Stimulated activated CD4-positive, alpha-beta T cell treated with anti-CD3 and anti-CD28 coated beads, Interleukin-4, amount 100 ng/mL, for 4 hours (primary cell): ENCODE measurements at places on chromosomes 12 and 14.

DNA sequence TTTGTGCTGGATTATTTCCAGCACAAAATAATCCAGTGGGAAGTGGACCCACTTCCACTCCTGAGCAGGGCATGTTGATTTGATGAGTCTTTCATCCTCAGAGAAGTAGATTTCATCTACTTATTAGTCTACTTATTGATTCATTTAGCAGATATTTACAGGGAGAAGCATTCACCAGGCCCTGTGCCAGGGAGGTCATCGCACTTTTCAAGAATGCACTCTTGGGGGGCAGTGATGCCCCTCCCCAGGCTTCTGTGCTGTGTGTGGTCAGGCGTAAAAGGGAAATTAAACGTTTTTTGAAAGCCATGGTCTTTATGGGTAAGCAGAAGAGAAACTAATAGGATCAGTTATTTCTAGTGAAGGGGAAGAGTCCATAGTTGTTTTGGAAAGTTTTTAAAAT, 610.7 kb upstream of the TMEM132C start:
- no peak for DNase-seq

DNA sequence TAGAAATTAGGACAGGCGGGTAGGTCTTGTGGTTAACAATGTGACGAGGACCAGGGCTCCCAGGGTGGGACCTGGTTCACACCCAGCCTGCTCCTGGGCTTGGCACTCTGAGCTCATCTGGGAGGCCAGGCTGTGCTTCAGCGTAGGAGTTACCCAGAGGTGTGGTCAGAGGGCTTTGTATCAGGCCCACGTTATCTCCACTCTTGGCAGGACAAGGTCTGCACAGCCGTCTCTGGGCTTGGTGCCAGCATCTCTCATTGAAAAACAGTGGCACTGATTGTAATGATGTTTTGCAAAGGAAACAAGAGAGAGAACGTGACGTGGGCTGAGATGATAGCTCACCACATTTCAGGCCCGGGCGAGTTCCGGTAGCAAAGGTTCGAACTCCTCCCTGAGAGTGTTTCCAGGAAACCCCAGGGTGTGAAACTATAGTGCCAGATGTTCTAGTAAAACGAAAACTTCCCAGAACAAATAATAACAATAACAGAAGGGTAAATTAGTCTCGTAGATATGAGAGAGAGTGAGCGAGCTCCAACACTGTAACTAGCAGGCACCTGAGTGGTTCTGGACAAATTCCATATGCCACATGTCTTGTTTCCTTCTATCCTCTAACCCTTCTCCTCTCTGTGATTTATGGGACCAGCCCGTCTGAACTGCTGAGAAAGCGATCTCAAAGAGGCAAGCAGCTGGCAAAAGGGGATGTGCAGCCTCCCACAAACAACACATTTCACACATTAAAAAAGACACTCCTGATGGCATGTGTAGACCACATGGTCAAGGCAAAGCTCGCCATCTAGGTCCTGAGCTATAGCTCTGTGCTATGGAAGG, 227.3 kb downstream of the KTN1 start:
- peak; percentile 23 for DNase-seq

DNA sequence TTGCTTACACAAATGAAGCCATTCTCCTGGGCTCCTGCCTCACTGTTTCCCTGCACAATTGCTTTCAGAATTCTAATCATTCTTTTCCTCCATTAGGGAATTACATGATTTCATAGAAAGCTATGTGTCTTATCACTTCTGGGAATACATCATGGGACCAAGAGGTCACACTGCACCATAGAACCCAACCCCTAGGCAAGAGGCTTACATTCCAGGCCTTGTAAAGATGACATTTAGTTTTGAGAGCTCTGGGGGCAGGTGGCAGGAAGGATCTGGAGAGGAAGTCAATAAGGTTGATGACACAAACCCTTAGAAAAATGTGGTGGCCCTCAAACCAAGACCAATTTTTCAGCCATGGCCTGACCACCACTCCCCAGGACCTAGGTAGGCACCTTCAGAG, 57.1 kb downstream of the NUAK1 start:
- DNase-seq: no peak

GRCh38 chr14:61308198-61308597, 13.2 kb upstream of the PRKCH start:
- no peak for DNase-seq

DNA sequence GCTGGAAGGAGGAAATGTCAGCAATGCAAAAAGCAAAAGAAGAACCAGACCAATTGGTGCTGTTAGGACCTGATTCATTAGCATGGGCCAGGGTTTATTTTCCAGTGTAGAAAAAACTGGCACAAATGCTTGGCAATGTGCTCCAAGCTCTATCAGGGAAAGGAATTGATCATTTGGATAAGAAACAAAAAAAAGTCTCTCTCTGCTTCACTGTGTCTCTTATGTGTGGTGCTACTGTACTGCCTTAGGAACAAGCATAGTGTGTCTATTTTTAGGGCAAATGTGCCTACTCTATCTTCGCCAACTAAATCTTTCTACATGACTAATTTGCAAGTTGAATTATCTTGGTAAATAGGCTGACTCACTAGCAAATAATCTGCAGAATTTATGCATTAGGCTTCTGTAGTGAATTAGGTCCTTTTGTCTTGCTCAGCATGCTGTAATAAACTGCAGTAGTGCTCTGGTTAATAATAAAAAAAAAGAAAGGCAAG, 236.7 kb downstream of the MDGA2 start:
- DNase-seq: no peak

DNA sequence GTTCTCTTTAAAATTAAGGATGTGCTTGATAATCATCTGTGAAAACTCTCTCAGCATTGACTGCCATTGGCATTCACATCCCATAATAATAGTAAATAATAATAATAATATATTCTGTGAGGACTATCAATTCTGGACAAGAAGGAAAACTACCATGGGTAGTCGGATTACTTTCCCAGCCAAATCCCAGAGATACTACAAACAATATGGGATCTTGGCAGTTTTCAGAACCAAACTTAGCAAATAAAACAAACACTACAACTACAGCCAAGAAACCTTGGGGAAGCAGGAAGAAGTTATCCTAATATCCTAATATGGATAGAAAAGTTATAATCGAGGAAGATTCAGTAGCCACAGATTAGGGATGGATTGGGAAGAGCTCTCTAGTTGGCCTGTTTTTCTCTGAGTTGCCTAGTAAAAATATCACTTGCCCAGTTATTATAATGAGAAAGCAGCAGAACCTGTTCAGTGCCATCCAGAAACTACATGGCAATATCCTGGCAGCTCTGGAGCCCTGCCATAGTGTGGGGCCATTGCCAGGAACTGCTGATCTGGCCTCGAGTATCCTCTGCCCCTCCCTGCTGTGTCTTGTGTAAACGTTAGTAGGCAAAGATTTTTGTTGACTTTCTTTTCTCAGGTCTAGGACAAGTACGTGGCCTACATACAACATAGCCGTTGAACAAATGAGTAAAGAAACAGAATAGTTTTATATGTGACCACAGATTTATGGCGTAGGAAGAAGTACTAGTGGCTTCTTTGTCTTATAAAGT, 193.5 kb downstream of the SLC2A13 start:
- no peak for DNase-seq

GRCh38 chr12:102735104-102735503, 181.9 kb downstream of the PAH start:
- DNase-seq: no peak

GRCh38 chr12:50005175-50005574, 20.1 kb downstream of the RACGAP1 start:
- DNase-seq: no peak

DNA sequence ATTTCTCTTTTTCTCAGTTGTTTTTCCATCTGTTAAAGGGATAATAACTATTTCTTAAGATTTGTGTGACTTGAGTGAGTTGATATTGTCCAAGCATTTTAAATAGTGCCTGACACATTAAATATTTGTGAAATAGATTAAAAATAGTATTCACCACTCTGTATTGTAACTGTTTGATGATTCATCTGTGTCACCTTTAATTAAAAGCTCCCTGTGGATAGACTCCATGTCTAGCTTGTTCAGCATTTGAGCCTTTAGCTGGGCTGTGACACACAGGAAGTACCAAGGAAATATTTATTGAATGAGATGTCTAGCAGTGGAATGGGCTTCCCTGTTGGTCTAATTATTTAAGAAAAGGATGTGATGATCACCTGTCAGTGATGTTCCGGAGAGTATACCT, 1.8 kb upstream of the GLIPR1L2 start:
- DNase-seq: no peak

- no peak for DNase-seq
Measured at GRCh38 chr12:88035907-88036289, 6.7 kb upstream of the C12orf50 start.

DNA sequence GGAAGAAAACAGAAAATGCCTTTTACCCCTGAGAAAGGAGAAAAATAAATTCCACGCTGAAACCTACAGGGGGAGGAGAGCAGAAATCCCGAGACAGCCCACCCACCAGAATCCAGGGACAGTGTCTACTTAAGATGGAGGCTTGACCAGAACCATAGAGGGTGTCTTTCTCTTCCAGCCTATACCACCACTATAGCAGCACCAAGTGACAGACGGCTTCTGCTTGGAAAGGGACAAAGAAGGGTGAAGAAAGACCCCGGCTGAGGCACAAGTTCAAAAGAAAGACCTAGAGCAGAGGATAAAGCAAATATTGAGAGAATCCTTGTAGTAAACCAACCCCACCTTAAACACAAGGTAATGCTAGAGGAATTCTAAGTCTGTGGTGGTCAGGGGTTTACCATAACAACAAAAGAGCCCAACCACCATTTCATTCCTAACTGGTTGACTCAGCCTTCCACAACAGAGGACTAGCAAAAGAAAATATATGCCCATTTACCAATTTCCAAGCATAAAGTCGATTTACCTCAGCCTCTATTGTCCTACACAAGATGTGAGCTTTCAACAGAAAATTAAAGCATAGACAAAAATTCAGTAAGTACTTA, 105.3 kb upstream of the FOXG1 start:
- DNase-seq: no peak

DNA sequence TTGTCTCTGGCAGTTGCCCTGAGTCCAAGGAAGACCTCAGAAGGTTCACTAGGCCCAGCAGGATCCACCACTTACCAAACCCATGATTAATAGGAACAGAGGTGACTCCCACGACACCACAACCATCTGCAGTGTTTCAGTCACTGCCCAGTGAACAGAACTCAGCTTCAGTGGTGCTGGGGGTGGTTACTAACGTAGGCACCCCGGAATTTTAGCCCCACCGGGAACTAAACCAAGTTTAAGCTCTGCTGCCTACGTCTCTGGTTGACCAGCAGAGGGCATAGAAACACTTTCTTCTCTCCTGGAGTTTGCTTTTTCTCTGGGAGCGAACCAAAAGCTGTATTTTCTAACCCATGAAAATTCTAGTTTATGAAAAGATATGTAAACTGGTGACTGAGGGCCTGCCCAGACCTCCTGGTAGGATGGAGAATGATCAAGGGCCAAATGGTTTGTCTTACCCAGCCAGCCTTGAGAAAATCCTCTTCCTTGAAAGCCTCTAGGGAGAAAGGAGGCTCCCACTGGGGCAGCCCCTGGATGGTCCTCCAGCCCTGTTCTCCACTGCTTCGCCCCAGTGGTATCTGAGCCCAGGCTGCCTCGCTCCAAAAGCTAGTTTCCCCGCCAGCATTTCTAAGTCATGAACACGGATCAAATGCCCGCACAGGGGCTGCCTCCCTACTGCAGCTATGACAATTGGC, 379.8 kb downstream of the DPF3 start:
- no peak for DNase-seq

DNA sequence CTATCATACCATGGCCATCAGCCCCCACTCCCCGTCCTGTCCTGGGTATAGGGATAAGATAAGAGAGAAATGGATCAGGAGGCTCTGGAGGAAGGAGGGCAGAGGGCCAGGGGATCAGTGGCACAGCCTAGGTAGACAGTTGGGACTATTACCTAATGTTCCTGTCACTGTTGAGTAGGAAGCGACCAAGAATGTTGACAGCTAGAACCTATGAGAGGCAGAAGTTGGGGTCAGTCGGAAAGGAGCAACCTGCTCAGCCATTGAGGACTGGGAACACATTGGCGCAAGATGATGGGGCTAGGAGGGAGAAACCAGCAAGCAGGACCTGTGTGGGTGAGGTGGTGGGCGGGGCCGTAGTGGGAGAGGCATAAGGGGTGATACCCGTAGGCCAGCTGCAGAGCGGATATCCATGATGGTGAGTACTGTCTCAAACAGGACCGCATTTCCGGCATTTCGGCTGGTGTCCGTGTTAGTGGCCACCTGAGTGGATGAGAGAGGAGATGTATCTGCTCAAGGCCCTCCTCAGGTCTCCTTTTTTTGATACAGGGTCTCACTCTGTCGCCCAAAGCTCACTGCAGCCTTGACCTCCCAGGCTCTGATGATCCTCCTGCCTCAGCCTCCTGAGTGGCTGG, 3.3 kb downstream of the AP1G2 start:
- DNase-seq: no peak

- DNase-seq: no peak
Measured at GRCh38 chr14:73521229-73521628, 15.7 kb upstream of the ACOT1 start.

DNA sequence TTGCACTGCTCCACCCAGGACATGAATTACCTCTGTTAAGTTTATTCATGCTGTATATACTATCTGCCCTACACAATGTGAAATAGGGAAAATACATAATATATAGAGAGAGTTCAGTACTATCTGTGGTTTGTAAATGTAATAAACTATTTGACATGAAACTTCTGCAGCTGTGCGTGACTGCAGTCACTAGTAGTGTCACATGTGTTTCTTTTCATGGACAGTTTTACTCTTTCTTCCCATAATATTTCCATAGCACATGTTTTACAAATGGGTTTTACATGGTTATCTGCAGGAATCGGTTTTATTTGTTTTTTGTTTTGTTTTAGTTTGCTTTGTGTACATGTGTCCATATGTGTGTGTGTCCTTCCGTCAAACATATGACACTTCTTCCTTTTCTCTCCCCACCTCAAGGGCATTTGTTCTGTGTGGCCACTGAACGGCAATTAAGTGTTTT, 1644.1 kb upstream of the FLRT2 start:
- DNase-seq: no peak

DNA sequence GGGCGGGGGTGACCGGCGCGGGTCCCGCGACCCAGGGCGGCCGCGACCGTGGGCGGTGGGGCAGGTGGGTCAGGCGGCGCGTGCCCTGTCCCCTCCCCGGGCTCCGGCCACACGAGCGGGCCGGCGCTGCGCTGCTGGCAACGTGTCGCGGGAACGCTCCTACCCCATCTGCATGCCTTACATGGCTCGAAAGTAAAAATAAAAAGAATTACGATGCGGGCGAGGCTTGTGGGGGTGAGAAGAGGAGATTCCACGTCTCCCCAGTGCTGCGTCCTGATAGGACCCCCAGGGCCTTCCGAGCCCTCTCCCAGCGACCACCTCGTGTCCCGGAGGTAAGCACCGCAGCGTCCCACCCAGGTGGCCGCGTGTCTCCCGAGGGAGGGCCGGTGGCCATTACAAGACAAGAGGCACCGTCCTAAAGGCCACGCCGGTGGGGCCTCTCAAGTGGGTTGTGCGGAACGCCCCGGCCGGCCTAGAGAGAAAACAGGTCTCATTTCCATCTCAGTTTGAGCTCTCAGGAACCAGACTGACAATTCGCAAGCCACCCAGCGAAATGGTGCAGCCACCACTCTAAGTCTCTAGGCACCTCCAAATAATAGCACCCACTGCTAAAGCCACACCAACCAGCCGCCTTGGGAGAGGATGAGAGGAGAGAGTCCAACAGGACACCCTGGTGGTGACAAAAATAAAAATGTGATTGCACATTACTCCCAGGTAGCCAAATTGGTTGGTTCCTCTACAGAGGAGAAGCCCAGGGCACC, 612 bp upstream of the FOXN3 start:
- peak; percentile 57 for DNase-seq
